ENCODE measurements at places on chromosomes 13 and 19.
A peak's percentile ranks its signal among the peaks of the same experiment; 100 is the strongest.

DNA sequence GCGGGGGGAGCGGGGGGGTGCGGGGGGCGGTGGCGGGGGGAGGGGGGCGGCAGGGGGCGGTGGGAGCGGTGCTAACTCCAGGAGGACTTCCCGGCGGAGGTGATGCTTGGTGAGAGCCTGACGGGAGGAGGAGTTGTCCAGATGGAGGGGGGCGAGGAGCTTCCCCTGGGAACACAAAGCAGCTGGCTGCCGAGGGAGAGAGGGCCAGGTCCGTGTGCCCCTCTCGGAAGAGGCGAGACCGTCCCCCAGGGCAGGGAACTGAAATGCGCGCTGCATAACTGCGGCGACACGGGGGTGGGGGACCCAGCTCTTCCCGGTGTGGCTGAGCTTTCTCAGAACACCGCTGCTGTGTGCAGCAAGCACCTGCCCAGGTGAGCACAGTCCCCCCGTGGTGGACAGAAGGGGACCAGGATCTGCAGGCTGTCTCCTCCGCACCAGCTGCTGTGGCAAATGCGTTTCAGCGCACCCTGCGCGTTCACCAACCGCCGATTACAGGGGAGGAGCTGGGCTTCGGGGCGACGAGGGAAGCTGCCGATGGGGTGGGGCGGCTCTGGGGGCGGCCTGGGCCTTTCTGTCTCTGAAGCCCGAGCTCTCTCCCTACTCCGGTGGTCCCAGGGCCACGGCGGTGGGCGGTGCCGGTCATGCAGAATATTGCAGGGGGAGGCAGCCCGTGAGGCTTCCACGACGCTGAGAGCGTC lies 54.7 kb upstream of the F7 start:
- DNase-seq, result no peak

DNA sequence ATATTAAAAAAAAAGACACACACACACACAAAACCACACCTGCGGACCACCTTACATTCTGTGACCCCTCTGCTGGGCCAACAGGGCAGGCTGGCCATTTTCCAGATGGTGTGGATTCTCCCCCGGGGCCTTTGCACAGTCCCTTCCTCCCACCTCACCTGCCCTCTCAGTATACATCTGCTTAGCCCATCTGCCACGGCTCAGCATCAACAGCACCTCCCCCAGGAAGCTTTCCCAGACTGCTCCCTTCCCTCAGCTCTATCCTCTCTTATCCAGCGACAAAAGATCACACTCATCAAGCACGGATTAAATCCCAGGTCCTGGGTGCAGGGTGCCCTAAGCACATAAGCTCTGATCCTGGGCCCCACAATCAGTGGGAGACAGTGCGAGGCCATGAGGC lies 4.5 kb downstream of the ZNF787 start:
- DNase-seq, result no peak

DNA sequence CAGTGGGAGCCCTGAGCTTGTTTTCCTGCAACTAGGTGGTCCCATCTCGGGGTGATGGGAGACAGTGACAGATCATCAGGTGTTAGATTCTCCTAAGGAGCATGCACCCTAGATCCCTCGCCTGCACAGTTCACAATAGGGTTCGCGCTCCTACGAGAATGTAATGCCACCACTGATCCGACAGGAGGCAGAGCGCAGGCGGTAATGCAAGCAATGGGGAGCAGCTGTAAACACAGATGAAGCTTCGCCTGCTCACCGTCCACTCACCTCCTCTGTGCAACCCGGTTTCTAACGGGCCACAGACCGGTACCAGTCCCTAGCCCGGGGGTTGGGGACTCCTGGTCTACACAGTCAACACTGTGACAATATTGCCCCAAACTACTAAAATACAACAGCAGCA lies 38.8 kb downstream of the CARD8 start:
- no peak for DNase-seq

DNA sequence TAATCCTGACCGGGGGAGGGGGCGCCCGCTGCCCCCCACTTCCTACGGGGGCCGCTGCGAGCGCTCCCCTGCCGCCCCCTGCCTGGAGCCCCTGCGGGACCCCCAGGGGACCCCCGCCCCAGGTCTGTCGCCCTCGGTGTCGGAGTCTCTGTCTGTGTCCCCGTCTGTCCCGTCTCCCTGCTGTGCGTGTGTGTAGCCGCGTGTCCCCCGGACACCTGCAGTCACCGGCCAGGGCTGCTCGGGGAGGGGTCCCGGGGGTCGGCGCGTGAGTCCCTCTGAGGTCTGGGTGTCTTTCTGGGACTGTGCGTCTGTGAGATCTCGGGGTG lies 7.7 kb upstream of the NFIC start:
- DNase-seq, result no peak

GRCh38 chr19:1929021-1929742 lies 11.8 kb upstream of the CSNK1G2 start:
- peak; percentile 91 for DNase-seq

GRCh38 chr19:49442771-49443365 lies 1.5 kb upstream of the SLC17A7 start:
- peak; percentile 64 for DNase-seq

GRCh38 chr19:48085904-48086864 lies 24.4 kb downstream of the PLA2G4C start:
- DNase-seq, result no peak

- no peak for DNase-seq
Measured at GRCh38 chr13:65656740-65657329, 1573.3 kb downstream of the PCDH9 start.

- no peak for DNase-seq
Measured at GRCh38 chr13:24648983-24649687, 31.1 kb upstream of the ATP12A start.

DNA sequence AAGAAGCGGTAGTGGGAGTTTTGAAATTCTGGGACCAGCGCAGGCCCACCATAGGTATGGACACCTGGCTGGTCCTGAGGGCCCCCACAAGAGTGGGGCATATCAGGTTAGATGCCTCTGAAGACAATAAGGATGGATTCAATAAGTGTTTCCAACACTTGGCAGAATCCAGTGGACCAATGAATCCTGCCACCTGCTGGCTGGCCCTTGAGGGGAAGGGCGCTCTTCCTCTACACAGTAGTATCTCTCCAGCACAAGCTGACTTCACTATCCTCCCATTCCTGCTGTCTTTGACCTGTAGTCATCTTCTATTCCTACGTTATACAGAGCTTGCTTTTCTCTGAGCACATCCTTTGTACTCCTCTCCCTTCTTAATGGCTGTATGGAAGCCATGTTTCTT lies 199.7 kb upstream of the TSHZ3 start:
- peak; percentile 5 for DNase-seq

DNA sequence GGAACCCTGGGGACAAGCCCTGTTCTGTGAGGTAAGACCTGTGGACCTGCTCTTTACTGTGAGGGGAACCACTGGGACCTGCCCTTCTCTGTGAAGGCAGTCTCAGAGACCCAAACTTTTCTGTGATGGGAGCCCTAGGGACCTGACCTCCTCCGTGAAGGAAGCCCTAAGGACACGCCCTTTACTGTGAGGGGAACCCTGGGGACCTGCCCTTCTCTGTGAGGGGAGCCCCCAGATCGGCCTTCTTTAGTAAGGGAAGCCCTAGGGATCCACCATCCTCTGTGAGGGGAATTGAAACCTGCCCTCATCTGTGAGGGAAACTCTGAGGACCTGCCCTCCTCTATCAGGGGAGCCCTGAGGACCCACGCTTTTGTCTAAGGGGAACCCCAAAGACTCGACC lies 343.5 kb downstream of the UQCRFS1 start:
- DNase-seq, result no peak

GRCh38 chr13:50389726-50390125 lies 374.5 kb downstream of the KCNRG start:
- DNase-seq, result no peak

DNA sequence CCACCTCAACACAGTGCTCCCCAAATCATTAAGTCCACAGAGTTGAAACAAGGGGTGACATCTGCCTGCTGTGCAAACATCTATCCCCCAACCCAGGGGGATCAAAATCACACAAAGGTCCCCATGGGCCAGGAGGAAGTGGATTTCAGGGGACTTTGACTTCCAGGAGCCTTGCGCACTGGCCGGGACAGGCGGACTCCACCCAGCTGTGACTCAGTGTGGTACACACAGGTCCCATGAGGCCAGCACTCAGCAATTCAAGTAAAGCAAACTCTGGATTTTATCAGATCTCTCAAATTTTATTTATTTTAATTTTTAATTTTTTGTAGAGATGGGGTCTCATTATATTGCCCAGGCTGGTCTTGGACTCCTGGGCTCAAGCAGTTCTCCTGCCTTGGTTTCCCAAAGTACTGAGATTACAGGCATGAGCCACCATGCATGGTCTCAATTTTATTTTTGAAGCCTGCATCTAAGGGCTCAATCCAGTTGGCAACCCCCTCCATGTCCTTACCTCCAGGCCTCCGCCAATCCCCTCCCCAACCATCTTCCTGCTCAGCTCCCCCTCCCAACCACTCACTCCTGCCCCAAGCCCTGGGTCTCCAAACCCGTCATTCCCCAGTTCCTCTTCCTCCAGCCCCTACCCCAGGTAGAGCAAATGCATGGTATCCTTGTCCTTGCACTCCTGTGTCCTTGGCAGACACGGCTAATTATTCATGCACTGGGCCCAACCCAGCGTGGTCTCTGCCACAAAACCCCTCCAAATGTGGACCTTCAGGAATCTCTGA lies 18.2 kb downstream of the ARHGAP33 start:
- DNase-seq, result no peak

GRCh38 chr19:41376241-41376997 lies at the start of gene TMEM91:
Gene TMEM91, plus strand, starts transcription at chr19:41376533. Its CDS starts 1,777 bp downstream, at chr19:41378310.
- peak; percentile 35 for DNase-seq

DNA sequence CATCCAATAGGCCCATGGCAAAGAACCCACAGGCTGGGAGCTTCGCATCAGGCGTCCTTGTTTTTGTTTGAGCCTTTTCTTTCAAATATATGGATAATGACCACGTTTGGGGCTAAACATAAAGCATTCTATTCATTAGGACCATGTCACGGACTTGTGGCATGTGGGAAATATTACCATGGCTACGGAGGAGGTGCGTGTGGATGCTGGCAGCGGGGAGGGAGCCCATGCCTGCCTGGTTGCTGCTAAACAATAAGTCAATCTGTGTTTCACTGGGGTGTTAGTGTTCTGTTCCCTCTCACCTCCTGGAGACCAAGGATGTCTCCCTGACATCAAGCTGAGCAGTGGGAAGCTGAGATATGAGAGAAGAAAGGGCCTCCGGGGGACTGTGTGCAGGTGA lies 121.1 kb downstream of the IRS2 start:
- no peak for DNase-seq

GRCh38 chr13:79780240-79780639 lies 299.3 kb downstream of the NDFIP2 start:
- peak; percentile 10 for DNase-seq

DNA sequence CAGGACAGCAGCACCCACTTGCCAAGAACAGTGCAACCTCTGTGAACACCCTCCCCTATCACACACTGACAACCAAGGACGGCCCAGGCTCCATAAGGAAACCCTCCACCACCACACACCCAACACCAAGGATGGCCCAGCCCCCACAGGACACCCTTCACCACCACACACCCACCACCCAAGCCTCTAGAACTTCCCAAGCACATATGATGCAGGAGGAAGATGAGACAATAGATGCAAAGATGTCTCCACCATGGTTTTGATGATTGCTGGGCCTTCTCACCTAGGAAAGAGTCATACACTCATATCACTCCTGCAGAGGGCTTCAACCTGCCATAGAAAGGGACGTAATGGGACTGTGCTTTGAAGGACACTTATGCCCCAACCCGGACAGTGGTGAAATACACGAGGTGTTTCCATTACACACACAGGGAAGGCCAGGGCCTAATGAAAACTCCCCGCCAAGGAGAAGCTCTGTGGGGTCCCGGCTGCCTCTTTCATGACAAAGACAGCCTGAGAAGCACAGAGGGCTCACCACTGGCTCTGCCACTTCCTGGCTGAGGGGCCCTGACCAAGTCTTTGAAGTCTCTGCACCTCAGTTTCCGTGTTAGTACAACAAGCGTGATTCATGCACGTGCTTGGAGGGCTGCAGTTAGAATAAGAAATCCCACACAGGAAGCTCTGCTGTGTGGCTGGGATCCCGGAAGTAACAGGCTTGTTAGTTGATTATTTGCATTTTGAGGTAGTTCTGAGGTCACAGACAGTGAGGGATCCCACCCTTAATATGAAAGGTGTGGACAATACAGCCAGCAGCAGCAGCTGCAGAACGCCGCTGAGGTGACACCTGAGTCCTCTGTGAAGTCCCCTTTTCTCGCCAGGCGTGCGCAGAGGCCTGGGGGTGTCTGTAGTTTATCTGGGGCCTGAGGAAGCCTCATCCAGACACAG lies 61.9 kb upstream of the ATP12A start:
- DNase-seq, result no peak

GRCh38 chr19:35184884-35185283 lies 30.3 kb downstream of the FXYD5 start:
- no peak for DNase-seq

DNA sequence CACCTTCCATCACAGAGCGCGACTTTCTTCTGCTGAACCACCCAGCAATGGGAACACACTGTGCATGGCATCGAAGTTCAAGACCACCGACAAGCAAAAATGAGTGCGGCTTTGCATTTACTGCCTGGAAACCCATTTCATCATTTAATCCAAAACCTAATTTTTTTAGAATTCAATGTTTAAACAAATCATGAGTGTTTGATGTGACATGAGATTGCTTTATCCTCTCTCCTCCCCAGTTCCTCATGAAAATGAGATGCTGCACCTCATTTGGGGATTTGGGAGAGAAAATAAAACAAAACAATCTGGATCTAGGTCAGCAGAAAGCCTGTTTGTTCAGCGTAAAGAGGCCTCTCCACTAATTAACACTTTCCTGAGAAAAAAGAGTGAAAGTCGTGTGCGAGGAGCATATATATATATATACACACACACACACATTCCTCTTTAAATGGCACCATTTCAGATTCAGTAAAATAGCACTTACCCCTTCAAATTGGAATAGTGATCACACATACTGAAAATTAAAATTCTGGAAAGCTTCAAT lies 126.2 kb downstream of the DCT start:
- DNase-seq, result no peak

DNA sequence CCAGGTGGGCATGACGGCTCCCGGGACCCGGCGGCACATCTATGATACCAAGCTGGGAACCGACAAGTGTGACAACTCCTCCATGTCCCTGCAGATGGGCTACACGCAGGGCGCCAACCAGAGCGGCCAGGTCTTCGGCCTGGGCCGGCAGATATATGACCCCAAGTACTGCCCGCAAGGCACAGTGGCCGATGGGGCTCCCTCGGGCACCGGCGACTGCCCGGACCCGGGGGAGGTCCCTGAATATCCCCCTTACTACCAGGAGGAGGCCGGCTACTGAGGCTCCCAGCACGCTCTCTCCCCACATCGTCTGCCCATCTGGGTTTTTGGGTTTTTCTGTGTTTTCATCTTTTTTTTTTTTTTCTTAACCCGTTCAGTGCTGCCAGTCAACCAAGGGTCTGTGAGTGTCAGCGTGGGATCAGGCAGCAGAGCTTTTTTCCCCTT lies 2.3 kb upstream of the ABCA7 start:
- no peak for DNase-seq

GRCh38 chr19:58560921-58561320 lies 2.5 kb upstream of the UBE2M start:
- DNase-seq, result no peak

- peak; percentile 81 for DNase-seq
Measured at GRCh38 chr13:43924549-43925245, 45.0 kb downstream of the LACC1 start.

- no peak for DNase-seq
Measured at GRCh38 chr13:26067601-26068000, 15.8 kb upstream of the SHISA2 start.

- DNase-seq, result no peak
Measured at GRCh38 chr13:107817647-107818287, 397.6 kb downstream of the LIG4 start.
